ENCODE measurements at places on chromosomes 6 and 20.
A peak's percentile ranks its signal among the peaks of the same experiment; 100 is the strongest.

GRCh38 chr20:25280574-25281535 lies 33.0 kb downstream of the PYGB start:
- no peak for DNase-seq

DNA sequence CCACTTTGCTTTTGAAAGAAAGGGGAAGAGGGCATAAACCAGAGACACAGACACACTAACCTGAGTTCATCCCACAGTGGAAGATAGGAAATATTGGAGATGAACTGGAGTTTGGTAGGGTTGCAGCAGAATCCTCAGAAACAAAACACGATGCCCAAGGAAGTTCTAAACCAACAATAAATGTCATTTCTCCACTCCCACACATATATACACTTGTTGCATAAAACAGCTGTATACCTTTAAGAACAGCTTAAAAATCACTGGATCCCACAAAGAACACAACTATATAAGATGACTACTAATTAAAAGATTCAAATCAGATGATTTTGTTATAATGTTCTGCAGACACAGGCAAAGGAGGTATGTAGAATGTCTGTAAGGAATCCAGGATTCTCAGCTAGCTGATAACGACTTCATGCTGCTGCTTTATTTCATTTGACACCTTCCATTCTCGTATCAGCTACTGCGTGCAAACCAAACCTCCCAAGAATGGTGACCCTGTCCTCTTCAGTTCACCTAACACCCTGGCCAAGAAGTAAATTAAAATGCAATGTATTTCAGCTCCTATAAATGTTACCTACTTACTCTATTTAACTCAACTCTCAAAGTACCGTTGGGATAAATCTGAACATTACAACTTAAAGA lies 14.3 kb downstream of the KIF13A start:
- no peak for DNase-seq

- peak; percentile 88 for DNase-seq
Measured at GRCh38 chr20:47317127-47317895, 39.2 kb downstream of the ZMYND8 start.

DNA sequence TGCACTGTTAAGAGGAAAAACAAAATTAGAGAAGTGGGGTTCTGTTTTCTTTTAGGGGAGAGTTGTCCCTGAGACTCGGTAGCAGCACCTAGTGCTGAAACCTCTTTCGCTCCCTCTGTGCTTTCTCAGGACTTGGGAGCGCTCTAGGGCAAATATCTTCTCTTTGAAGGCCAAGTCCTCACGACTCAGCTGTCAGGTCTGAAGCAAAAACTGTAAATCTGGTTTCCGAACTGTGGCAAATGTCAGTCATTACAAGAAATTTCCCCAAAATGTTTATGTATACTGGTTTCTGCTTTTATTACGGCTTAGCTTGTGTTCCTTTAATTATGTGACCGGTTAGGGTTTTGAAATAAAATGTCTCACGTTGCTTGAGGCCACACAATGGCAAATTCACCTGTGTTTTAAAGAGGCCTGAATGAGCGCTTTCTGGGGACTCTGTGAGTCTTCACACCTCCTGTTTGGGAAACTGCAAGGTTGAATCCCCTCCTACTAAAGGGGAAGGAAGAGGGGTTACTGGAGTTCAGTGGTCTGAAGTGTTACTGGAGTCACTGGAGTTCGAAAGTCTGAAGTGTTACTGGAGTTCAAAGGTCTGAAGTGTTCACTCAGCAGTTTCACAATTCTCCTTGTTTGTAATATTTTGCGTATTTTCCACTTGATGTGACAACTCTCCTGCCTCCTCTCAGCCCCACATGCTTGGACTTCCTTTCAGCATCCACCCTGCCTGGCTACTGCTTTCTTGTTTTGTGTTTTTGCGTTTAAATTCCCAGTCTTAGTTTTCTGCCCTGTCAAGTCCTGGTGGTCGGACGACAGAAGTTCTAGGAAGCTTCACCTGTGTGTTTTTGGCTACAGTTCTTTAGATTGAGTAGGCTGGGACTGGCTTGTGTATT lies 1.6 kb downstream of the SMPDL3A start:
- DNase-seq: no peak

DNA sequence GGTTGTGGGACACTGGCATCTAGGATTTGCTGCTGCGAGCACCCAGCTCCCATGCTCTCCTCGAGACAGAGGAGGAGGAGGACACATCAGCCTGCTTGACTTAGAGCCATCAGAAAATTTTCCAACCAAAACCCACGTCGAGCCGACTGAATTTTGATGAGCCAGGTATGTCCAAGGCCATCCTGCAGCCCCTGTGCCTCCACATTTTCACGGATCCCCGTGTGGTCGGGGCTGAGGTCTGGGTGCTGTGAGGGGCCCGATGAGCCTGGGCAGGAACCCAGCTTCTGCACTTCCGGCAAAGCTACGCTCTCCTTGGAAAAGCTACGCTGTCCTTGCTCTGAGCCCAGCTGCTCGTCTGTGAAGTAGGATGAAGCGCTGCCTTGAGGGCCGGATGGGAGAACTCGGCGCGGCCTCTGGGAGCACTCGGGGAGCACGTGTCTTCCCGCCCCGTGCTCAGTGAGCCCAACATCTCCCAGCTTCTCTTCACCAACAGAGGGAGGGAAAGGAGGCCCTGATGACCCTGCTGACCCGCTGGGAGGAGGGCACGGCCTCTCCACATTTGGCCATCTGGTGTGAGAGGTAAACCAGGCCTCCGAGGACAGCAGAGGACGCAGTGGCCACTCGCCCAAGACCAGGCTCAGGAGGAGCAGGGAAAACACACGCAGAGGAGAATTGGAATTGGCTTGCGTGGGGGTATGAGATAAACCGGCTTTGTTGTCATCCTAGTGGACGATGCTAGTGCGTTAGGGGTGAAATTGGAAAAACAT lies 33.9 kb downstream of the PSMG4 start:
- no peak for DNase-seq

GRCh38 chr6:19327241-19327640 lies 509.9 kb upstream of the ID4 start:
- DNase-seq: no peak

DNA sequence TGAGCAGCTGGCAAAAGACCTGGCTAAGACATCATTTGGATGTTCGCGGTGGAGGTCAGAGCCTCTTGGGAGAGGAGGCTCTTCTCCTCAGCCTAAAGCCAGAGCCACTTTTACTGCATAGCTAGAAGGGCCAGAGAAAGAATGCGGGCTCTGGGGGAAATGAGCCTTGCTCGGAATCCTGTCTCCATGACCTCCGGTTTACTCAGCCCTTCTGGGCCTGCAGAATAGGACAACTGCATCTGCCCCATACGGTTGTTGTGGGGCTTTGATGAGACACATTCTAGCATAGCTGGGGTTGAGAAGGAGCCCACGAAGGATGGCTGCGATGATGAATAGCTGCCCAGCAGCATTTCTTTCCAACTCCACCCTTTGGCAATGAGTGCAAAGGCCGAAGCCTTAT lies 115.0 kb upstream of the SLC22A23 start:
- no peak for DNase-seq

DNA sequence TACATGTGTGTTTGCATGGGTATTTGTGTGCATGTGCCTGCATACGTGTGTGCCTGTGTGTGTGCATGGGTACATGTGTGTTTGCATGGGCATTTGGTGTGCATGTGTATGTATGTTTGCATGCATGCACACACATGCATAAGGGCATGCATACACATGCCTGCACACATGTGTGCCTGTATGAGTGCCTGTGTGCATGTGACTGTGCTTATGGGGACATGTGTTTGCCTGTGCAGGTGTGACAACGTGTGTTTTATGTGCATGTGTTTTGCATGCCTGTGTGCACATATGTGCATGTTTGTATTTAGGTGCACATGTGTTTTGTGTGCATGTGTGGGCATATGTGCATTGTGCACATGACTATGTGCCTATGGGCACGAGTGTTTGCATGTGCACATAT lies 165.7 kb downstream of the ERMARD start:
- DNase-seq: no peak

- DNase-seq: no peak
Measured at GRCh38 chr6:100479179-100480035, 14.7 kb upstream of the SIM1 start.

GRCh38 chr6:1029141-1029540 lies 282.8 kb upstream of the FOXQ1 start:
- no peak for DNase-seq

Data from AG04450 (cell line).